ENCODE measurements at places on chromosomes 2 and 18.

DNA sequence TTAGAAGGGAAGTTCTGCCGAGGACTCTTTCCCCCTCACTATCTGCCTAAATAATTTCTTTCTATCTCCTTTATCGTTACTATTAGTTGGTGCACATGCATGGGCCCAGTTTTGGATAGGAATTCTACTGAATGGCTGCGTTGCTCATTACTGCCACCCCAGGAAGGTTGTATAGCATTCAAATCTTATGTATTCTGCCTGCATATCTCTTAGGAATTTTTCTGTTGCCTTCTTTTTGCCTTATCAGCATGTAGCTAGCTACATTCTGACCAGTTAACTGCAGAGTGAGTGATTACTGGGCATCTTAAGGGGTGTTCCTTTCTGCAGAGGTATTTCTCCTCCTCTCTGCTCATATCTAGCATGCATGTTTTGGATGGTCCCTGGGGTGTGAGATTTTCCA is 239.6 kb downstream of the TDRD15 start:
- DNase-seq: no peak

DNA sequence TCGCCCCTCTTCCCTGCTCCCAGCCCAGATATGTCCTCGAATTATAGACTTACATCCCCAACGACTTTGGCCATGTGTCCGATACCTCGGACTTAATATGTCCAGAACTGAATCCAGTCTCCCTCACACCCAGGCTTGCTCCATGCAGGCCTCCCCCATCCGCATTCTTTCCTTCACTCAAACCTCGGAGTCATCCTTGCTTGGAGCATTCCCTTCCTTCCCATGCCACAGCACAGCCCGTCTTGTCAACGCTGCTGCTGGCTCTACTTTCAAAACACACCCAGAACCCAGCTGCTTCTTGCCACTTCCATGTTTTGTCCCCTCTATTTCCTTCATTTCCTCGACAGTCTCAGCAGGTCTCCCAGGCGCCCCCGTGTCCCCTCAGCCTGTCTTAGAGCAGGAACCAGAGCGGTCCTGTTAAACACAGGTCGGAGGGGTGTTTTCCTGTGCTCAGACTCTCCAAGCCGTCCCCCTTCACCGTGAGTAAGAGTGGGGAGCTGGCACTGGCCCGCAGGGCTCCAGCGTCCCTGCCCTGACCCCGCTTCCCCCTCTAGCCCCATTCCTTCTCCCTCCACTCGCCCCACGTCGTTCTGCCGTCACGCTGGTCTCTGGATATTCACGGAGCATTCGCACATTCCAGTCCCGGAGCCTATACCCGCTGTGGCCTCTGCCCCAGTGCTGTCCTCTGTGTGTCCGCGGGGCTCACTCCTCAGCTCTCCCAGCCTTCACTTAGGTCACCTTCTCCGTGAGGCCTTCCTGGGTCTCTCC is 54.4 kb downstream of the VAPA start:
- no peak for DNase-seq

- no peak for DNase-seq
Observed at GRCh38 chr2:23286758-23287704, 97.9 kb upstream of the KLHL29 start.

DNA sequence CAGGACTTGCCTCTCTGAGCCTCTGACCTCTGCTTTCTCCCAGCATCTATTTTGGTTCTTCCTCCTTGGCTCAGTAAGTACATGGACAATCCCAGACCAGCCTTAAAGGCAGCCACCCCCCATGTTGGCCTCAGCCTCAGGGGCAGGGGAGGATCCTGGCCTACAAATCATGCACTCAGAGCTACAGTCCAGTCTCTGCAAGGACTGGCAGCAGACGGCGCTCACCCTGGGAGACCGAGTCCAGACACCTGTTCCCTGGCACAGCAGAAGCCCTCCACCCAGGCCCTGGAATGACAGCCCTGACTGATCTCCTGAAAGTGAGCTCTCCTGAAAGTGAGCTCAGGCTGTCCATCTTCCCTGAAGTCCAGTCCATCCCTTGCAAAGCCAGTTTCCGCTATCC is 25.7 kb upstream of the PTPN4 start:
- DNase-seq: no peak

All from activated CD4-positive, alpha-beta T cell treated with anti-CD3 and anti-CD28 coated beads, Interleukin-2, Interleukin-4, amounts not matched to agents 100 ng/mL and 50 ng/mL, durations not matched to agents 16 hours and 8 hours (primary cell).